ENCODE measurements at places on chromosomes 2 and 18.

DNA sequence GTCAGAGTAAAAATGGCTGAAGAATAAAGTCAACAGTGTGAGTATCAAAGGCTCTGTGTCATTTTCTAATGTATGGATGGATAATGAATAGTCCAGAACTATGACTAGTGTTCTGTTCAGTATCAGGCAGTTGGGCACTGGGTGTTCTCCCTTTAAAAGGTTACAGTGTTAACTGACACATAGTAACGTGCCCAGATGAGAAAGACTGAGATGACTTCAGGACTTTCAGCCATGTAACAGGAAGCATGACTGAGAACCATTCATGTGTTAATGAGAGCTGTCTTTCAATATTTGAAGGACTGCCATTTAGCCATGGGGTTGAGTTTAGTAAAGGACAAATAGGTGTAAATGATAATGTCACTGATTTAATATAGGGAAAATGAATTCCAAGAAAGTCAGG, 187.1 kb downstream of the GULP1 start:
- no peak for DNase-seq

DNA sequence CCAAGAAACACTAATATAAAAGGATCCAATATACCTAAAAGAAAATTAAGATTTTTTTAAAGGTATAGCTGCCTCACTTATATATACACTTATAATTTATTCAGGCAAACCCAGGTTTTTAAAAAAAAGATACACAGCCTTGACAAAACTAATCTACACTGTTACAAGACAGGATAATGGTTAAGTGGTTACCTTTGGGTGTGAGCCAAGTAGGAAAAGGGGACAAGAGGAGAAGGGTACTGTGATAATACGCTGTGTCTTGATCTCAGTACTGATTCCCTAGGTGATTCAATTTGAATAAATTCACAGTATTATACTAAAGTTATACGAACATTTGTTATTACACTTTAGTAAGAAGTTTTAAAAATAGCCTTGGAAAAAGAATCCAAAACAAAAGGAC, 30.6 kb downstream of the KLHL41 start:
- no peak for DNase-seq

- DNase-seq: no peak
Measured at GRCh38 chr2:38122344-38122743, 46.4 kb upstream of the CYP1B1 start.

- no peak for DNase-seq
Measured at GRCh38 chr2:29261003-29261402, 145.8 kb downstream of the CLIP4 start.

DNA sequence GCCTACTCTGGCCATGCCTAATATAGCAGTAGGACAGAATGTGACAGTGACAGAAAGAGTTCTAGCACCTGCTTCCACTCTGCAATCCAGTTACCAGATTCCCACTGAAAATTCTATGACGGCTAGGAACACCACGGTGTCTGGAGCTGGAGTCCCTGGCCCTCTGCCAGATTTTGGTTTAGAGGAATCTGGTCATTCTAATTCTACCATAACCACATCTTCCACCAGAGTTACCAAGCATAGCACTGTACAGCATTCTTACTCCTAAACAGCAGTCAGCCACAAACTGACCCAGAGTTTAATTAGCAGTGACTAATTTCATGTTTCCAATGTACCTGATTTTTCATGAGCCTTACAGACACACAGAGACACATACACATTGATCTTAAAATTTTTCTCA, 45.2 kb upstream of the TTR start:
- no peak for DNase-seq

DNA sequence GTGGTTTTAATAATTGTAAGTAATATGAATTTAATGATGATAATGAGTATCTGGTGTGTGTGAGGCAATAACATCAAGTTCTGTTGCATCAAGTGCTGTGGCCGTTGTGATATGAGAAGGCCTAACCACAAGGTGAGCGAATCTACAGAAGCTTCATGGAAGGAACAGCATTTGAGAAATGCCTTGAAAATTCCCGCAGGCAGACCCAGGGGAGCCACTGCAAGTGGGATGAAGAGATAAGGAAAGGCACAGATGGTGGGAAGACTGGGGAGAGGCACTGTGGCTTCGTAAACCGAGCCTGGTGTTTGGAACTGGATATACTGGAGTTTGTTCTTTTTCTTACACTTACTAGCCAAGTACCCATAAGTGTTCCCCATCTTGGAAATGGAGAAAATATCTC, 357.5 kb downstream of the PTPRM start:
- DNase-seq: no peak

DNA sequence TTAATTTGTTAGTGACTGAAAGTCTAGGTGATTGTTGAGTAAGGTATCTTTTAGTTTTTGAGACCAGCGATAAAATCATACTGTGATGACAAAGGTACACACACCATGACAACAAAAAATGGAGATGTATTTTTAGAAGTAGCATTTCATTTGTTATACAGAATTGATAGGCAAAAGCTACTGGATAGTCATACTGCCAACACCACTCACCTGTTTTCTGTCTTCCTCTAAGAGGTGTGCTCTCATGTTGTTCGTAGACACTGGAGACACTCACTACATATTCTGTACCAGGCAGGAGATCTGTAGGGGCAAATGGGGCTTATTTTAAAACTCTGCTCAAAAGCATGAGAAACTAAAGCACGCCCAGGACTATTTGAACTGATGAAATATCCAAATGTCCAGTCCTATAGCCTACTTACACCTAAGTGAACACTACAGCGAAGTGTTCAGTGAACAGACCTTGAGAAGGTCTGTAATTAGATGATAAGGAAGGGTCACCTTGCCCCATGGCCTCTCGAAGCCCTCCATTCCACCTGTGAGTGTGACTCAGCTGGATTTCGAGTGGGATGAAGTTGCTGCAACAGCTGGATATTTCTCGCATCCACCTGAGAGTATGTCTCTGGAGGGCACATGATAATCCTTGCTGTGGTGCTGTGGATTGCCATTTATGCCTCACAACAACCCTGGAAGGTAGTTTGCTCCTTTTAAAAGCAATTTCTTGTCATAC, 47.7 kb downstream of the FN1 start:
- DNase-seq: no peak

DNA sequence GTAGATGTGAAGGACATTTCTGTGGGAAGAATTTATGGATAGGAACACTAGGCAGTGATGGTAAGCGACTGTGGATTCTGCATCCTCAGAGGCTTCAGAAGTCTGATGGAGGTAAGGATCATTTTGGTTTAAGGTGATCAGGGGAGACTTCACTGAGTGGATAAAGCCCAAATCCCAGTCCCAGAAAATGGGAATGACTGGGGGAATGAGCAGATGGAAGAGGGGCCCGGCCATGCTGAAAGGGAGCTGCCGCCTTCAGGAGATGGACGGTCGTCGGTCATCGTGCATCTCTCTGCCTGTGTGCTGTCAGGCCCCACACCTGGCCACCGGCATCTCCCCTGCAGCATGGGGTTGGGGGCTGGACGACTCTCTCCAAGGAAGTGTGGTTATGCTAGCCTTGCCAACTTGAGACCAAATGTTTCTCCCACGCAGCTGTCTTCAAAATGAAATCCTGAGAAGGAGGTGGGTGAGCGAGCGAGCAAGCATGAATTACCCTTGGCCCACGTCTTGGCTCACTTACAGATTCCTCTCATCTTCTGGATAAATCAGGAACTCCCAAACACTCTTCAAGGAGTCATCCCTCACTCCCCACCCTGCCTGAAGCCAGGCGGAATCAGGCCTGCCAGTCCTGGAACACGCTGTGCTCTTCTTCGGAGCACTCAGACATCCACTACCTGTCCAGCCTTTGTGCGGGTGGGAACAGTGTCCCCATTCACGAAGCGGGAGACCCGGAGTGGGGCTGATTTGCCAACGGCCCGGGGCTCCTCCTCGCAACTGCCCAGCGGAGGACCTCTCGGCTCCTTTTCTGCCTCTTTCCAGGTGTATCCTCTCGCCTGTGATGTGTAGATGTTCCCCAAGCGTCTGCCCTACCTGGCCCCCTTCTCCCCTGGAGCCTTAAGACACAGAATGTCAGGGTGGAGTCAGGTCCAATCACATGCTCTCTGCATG, 85.6 kb downstream of the PRKCE start:
- DNase-seq: no peak

- DNase-seq: no peak
Measured at GRCh38 chr18:78607784-78608183, 371.8 kb upstream of the SALL3 start.

DNA sequence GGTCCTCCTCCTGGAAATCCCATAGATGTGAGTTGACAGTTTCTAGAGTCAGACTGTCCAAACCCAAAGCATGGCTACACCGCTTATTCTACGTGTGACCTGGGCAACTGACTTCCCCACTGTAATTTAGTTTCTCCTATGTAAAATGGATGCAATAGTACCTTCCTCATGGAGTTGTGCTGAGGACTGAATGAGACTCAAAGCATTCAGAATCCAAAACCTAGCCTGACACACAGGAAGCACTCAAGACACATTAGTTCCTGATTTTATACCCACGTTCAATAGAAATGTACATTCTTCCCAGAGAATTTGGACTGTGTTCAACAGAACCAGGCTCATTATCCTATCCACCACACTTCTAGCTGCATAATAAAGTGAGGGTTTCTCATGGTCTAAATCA, 88.8 kb downstream of the STK39 start:
- no peak for DNase-seq

GRCh38 chr2:848099-848498, 102.5 kb upstream of the SNTG2 start:
- DNase-seq: no peak

GRCh38 chr18:36205166-36205565, 17.9 kb downstream of the MOCOS start:
- DNase-seq: no peak

DNA sequence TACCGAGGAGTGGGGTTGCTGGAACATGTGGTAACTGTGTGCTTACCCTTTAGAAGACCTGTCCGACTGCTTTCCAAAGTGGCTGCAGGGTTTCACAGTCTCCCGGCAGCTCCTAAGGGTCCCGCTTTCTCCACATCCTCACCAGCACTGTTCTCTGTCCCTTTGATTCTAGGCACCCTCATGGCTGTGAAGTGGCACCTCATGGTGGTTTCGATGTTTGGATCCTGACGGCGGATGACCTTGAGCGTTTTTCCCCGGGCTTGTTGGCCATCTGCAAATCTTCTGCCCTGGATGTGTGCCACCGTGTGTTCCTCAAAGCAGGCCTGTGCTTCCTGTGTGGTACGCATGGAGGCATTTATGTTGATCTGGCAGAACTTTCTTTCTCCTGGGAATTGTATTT, 292.5 kb upstream of the HDAC4 start:
- no peak for DNase-seq

DNA sequence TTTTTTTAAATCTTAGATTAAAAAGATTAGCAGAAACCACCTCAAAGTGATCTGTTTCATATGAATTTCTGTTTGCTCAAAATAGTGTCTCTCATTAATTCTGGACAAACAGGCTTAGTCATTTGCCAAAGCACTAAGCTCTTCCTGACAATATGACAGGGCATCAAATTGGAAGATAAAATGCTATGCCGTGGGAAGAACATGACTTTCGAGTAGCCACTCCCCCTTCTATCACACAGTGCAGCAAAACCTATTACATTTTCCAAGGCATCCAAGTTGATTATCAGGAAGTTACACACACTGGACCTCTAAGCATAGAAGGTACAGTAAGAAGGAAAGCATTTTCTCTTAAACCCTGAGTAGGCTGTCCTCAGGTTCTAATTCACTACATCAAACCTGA, 89.5 kb downstream of the STK39 start:
- no peak for DNase-seq

DNA sequence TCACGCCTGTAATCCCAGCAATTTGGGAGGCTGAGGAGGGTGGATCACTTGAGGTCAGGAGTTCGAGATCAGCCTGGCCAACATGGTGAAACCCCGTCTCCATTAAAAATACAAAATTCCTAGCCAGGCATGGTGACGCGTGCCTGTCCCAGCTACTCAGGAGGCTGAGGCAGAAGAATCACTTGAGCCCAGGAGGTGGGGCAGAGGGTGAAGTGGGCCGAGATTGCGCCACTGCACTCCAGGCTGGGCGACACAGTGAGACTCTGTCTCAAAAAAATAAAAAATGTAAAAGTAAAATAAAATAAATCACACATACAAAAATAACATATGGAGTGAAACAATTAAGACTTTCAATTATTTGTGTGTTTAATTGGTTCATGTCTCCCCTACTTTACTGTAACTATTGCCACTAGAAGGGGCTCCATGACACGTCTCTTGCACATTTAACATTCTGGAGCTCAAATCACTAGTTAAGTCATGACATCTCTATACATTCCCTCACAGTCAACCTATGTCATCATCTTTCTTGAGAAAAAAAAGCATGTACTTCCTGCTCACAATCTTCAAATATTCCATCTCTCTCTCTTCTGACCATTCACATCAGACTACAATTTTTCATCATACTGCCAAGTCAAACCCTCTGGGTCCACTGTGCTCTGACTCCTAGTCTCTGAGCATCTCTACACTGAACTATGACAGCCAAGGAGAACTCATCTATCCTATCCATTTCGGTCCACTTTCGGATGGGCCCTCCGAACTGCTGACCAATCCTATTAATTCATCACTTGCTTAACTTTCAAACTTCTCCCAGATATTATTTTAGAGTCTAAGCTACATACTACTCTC, 6.7 kb downstream of the GFPT1 start:
- DNase-seq: no peak

- no peak for DNase-seq
Measured at GRCh38 chr2:230797515-230798495, 66.9 kb upstream of the ITM2C start.

DNA sequence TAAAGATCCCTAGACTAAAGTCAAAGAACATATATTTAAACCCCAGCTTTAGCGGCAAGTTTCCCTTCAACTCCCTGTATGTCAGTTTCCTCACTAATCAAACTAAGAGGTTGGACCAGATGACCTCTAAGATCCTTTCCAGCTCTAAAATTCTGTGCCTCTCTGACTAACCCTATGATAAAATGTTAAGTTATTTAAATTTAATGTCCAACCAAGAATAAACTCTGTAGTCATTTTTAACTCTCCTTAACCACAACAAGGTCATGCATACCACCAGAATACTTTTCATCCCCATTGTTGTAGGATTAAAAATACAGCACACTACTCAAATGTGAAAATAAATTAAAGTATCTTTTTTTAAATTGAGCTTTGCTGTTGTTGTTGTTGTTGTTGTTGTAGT, 5.2 kb upstream of the PDE1A start:
- DNase-seq: no peak

GRCh38 chr2:117917223-117917917, 96.5 kb downstream of the CCDC93 start:
- DNase-seq: no peak
